ENCODE measurements at places on chromosomes 2 and 18. TPM values are rescaled to one million over a fixed set of nuclear protein-coding genes. Genes with fewer than 3 reads are reported as not detected.
A peak's percentile ranks its signal among the peaks of the same experiment; 100 is the strongest.

Gene CCDC74A
- 2.8 TPM for total RNA-seq

Gene SNED1
- 16.4 TPM for total RNA-seq

Gene VPS54
- 12.5 TPM for total RNA-seq

Gene SP100
- 66.5 TPM for total RNA-seq

Gene FKBP7
- 13.4 TPM for total RNA-seq

Gene APLF
- total RNA-seq = 8.2 TPM

DNA sequence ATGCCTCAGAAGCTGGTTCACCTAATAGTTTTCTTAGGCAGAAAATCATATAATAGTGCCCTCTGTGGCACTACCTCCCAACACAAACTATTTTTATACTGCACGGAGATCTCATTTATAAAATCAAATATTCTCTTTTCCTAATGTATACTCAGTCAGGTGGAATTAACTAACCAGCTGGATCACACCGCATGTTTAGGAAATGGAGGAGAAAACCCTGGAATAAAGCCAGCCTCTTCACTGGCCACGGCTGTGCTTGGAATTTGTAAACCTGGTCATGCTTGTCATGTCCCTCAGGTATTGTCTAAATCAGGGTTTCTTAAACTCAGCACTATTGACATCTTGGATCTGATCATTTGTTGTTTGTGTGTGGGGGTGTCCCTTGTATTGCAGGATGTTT is 85.6 kb downstream of the DOCK10 start:
- H3K4me3 ChIP-seq = no peak overlapping the region
- no peak overlapping the region for H3K27ac ChIP-seq
- no peaks in the 10 kb centered on the region for H3K36me3 ChIP-seq
- no peaks in the 10 kb centered on the region for H3K27me3 ChIP-seq

DNA sequence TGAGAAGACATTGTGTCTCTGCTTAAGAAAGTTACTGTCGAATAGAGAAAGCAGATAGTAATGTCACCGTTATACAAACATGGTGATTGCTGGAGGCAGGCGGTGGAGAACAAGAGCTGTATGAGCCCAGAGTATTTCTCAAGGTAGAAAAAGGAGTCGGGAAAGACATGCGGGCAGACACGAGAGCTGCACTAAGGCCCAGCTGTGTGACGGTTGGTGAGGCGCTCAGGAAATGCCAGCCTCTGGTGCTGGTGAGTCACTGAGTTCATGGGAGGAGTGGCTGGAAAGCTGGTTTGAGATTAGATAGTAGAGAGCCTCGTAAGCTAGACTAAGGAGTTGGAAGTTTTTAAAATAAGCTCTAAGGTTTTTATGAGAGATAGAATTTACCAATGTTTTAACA is 390.9 kb upstream of the TRIB2 start:
- H3K27ac ChIP-seq = no peak overlapping the region
- H3K4me3 ChIP-seq = no peak overlapping the region
- no peaks in the 10 kb centered on the region for H3K27me3 ChIP-seq
- no peaks in the 10 kb centered on the region for H3K36me3 ChIP-seq
- no peak for DNase-seq

DNA sequence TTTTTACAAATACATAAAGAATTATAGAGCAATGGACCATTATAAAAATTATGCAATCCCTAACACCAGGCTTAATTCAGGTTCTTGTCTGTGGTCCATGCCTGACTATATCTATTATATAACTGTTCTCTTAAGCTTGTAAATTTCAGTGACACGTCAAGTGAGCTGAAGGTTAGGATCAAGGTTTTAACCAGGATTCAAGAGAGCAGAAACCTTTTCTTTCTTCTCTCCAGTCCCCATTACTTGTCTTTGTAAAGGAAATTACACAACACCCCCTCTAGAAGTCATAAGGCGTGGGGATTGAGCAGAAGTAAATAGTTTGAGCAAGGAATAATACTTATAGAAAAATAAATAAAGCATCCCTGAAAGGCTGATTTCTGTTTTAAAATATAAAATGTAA is 122.0 kb downstream of the ZNF521 start:
- no peaks in the 10 kb centered on the region for H3K27me3 ChIP-seq
- H3K4me1 ChIP-seq = peaks cover 63% of the 10 kb centered on the region
- DNase-seq = no peak
- peaks cover 21% of the 10 kb centered on the region for H3K36me3 ChIP-seq
- H3K27ac ChIP-seq = peak overlapping the region; percentile 84
- no peak overlapping the region for H3K4me3 ChIP-seq

- DNase-seq = no peak
- no peak overlapping the region for H3K27ac ChIP-seq
- H3K27me3 ChIP-seq = no peaks in the 10 kb centered on the region
- H3K4me3 ChIP-seq = no peak overlapping the region
- no peaks in the 10 kb centered on the region for H3K36me3 ChIP-seq
- peaks cover 27% of the 10 kb centered on the region for H3K4me1 ChIP-seq
Observed at GRCh38 chr2:72137498-72138010, 10.1 kb downstream of the CYP26B1 start.

- no peak overlapping the region for H3K27ac ChIP-seq
- H3K4me1 ChIP-seq = no peaks in the 10 kb centered on the region
- H3K4me3 ChIP-seq = no peak overlapping the region
- no peak for DNase-seq
- H3K27me3 ChIP-seq = no peaks in the 10 kb centered on the region
Observed at GRCh38 chr2:217120429-217120828, 260.6 kb upstream of the TNP1 start.

DNA sequence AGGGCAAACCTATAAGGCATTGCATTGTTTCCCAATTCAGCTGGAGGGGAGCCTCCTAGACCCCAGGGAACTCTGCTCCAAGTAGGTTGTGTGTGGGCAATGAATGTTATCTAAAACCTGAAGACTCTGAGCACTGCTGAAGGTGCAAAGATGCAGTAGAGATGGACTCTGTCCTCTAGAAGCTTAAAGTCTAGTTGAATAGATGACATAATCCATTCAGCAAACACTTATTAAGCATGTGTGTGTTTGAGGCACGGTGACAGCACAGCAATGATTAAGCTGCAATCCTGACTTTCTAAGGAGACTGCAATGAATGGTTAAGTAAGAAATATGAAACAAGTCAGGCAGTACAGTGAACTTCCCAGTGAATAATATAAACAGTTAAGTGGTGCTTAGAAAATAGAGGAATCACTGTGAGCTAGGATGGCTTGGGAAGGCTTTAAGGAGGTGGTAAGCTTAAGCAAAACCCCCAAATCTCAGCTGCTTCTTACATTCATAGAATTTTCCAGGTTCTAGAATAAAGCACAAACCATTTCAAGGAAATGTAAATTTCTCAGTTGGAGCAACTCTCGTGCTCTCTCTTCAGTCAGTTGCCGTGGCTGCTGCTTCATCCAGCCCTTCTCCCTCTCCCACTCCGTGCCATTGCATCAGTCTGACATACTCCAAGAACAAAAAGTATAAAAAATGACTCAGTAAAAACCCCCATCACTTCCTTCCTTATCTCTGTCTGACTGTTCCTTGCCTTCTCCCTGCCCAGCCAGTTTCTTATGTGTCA is 19.1 kb downstream of the MXD1 start:
- H3K27ac ChIP-seq = peak overlapping the region; percentile 49
- H3K27me3 ChIP-seq = no peaks in the 10 kb centered on the region
- DNase-seq = peak; percentile 77
- H3K4me3 ChIP-seq = no peak overlapping the region
- H3K36me3 ChIP-seq = peaks cover 38% of the 10 kb centered on the region

DNA sequence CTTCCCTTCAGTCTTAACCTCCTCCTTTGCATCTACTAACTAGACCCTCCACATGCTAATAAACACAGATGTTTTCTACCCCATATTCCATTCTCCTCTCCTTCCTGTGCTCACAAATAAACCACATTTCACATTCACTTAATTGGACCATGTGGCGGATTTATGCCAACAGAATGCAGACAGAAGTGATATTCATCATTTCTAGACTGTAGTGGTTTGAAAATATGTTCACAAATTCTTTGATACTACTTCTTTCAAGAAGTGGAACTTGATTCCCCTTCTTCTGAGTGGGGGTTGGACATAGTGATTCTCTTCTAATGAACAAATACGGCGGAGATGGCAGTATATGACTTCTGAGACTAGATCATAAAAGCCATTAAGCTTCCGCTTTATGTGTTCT is 73.5 kb upstream of the SPTBN1 start:
- no peak overlapping the region for H3K4me3 ChIP-seq
- H3K27ac ChIP-seq = no peak overlapping the region
- H3K4me1 ChIP-seq = no peaks in the 10 kb centered on the region

GRCh38 chr18:5106730-5107129 is 90.3 kb downstream of the AKAIN1 start:
- H3K4me3 ChIP-seq = no peak overlapping the region
- no peaks in the 10 kb centered on the region for H3K27me3 ChIP-seq
- H3K36me3 ChIP-seq = no peaks in the 10 kb centered on the region
- H3K4me1 ChIP-seq = no peaks in the 10 kb centered on the region
- no peak overlapping the region for H3K27ac ChIP-seq
- no peak for DNase-seq

DNA sequence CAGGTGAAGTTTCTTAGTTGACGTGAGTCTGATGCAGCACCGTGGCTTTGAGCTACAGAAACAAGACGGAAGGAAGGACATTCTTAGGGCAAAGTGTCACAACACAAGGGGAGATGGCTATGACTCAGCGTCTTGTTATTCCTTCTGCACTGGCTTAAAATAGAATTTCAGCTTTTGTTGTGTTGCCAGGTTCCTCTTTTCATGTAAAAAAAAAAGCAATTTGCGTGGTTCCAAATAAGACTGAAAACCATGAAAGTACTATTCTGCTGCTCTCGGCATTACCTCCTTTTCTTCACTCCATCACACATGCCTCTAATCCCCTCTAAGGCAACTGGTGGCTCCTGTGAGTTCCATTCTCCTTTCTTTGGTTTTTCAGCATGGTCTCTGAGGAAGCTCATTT is 150.1 kb downstream of the ANTXR1 start:
- H3K36me3 ChIP-seq = no peaks in the 10 kb centered on the region
- H3K4me3 ChIP-seq = no peak overlapping the region
- H3K27ac ChIP-seq = peak overlapping the region; percentile 41
- no peak for DNase-seq
- no peaks in the 10 kb centered on the region for H3K27me3 ChIP-seq
- peaks cover 48% of the 10 kb centered on the region for H3K4me1 ChIP-seq

- H3K4me1 ChIP-seq = no peaks in the 10 kb centered on the region
- H3K4me3 ChIP-seq = no peak overlapping the region
- no peaks in the 10 kb centered on the region for H3K36me3 ChIP-seq
- no peaks in the 10 kb centered on the region for H3K27me3 ChIP-seq
Observed at GRCh38 chr2:186422226-186422625, 63.8 kb upstream of the ZC3H15 start.

DNA sequence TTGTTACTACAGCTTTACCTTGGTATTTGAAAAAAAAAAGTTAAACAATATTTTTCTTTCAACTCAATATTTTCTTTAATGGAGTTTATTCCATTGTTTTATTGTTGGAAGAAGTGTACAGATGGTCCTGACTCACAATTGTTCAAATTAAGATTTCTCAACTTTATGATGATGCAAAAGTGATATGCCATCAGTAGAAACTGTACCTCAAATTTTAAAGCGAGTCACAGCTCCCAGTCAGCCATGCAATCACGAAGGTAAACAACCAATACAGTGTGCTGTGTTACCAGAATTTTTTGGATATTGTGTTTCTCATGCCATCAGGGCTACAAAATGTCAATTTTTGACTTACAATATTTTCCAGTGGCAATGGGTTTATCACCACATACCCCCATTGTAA is 54.0 kb upstream of the COL5A2 start:
- no peaks in the 10 kb centered on the region for H3K4me1 ChIP-seq
- no peak overlapping the region for H3K27ac ChIP-seq
- no peak for DNase-seq

DNA sequence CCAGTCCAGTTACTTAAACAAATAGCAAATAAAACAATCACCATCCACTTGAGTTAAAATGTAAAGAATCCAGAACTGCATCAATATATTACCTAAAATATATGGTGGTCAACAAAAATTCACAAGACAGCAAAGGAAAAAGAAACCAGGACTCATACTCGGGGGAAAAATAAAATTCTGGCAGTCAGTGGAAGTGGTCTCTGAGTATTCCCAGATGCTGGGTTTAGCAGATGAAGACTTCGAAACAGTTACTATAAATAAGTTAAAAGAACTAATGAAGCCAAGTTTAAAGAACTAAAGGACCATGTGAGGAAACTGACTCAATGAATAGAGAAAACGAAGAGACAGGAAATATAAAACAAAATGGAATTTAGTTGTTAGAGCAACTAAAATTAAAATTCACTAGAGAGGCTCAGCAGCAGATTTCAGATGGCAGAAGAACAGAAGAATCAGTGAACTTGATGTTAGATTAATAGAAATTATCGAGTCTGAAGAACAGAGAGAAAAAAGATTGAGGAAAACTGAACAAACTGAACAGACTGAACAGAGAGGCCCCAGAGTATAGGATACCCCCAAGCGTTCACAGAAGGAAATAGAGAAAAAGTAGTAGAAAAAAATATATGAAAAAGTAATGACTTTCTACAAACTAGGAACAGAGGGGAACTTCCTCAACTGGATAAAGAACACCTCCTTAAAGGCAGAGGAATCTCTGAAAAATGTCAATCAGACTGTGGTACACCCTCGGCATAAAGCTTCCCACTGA is 27.9 kb downstream of the MGAT4A start:
- H3K27ac ChIP-seq = peak overlapping the region; percentile 70
- H3K27me3 ChIP-seq = no peaks in the 10 kb centered on the region
- no peaks in the 10 kb centered on the region for H3K36me3 ChIP-seq
- no peak for DNase-seq
- no peaks in the 10 kb centered on the region for H3K4me1 ChIP-seq
- H3K4me3 ChIP-seq = no peak overlapping the region

GRCh38 chr18:47953471-47953931 is 23.0 kb upstream of the SMAD2 start:
- no peaks in the 10 kb centered on the region for H3K36me3 ChIP-seq
- H3K4me3 ChIP-seq = no peak overlapping the region
- H3K4me1 ChIP-seq = no peaks in the 10 kb centered on the region
- peak; percentile 61 for DNase-seq
- H3K27ac ChIP-seq = no peak overlapping the region
- H3K27me3 ChIP-seq = no peaks in the 10 kb centered on the region

- H3K27me3 ChIP-seq = no peaks in the 10 kb centered on the region
- peak overlapping the region; percentile 0 for H3K4me3 ChIP-seq
Observed at GRCh38 chr18:7273301-7273921, 42.5 kb downstream of the LRRC30 start.

DNA sequence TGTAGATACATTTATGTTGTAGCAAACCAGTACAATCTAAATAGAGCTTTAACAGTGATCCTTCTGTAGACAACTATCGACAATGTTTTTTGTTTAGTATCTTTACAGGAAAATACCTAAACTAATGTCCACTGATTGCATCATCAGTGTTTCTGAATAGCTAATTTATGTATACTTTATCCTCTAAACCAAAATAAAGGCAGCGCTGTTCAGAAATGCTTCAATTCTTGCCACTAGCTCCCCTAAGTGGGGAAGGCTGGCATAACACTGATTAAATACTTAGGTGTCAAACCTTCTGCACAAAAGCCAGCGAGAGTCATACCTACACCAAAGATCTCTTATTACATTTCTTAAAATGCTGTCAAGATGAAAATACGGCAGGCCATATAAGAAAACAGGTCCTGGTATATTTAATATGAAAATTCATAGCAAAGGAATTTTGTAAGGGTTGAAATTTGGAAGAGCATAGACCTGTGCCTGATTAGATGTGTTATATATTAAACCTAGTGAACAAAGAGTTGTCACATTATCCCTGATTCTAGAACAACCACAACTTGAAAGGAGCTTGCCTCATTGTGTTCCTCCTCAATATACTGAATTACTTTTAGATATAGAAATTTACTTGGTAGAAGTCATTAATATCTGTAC is 1693.4 kb upstream of the SLC39A10 start:
- H3K27me3 ChIP-seq = no peaks in the 10 kb centered on the region
- no peak for DNase-seq
- no peaks in the 10 kb centered on the region for H3K36me3 ChIP-seq
- no peak overlapping the region for H3K27ac ChIP-seq
